ENCODE measurements at places on chromosomes 1 and 21.
A peak's percentile ranks its signal among the peaks of the same experiment; 100 is the strongest.

DNA sequence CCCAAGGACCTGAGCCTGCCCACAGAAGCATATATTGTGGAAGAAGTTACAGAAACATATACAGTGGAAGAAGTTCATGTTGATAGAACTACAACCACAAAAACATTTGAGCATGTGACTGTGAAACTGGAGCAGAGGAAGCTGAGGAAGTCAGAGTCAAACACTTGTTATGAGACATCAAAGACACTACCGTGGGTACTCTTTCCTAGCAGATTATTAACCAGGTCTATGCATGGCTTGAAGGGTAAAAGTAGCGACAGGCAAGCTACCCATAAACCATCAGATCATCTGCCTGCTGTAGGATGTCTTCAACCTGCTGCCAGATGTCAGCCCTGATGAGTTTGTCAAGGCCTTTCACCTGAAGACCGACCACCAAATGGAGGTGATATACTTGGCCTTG lies 35.8 kb downstream of the IVNS1ABP start:
- DNase-seq: no peak

DNA sequence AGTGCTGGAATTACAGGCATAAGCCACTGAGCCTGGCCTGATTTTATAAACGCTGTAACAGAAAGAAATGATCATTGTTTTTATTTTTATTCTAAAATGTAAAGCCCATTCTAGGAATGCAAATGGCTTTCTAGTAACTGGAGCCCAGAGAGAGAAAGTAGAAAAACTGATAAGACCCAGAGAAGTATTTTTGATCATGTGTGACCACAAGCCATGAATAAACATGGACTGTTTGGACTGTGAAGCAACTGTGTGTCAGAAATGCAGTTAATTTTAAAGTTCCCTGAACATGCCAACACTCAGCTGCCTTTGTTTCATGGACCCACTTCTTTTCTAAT lies 39.7 kb downstream of the EIF2B3 start:
- no peak for DNase-seq

GRCh38 chr1:87089823-87090222 lies 175.4 kb downstream of the HS2ST1 start:
- no peak for DNase-seq

DNA sequence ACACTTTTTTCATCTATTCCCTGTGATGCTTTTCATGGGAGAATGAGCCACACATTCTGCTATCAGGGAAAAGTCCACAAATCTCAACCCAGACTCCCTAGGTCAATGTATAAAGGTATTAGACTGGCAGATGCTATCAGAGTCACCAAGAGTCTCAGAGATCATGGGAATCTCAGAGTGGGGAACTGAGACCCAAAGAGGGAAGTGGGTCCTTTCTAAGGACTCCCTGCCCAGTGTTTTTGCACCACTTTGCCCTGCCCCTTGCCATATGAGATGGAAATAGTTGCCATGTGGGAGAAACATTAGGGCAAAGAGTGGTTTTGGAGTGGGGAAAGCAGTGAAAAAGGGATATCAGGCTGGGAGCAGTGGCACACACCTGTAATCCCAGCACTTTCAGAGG lies 19.1 kb upstream of the AZIN2 start:
- no peak for DNase-seq

GRCh38 chr1:116988908-116989307 lies 12.7 kb upstream of the CD101 start:
- no peak for DNase-seq

- DNase-seq: no peak
Observed at GRCh38 chr1:103371234-103371633, 154.3 kb upstream of the RNPC3 start.

GRCh38 chr1:51264451-51264850 lies 28.4 kb downstream of the RNF11 start:
- DNase-seq: no peak

GRCh38 chr1:247054992-247055415 lies 23.6 kb downstream of the ZNF670 start:
- DNase-seq: no peak

DNA sequence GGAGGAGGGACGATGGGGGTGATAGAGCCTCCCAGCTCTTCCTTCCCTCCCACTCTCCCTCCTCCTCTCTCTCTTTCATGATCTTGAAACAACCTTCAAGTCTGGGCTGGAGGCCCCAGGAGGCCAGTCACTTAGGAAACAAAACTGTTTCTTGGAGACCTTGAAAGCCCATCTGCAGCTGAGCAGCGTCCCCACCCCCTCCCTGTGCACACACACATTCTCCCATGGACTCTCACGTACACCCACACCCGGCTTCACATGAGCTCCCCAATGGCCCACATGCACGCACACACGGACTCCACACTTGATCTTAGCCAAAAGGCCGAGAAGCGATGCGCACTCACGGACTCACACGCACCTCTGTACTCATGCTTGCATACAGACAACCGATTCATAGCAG lies 3.2 kb upstream of the ATP1A2 start:
- no peak for DNase-seq

GRCh38 chr1:112770724-112771123 lies 55.6 kb upstream of the PPM1J start:
- DNase-seq: no peak

DNA sequence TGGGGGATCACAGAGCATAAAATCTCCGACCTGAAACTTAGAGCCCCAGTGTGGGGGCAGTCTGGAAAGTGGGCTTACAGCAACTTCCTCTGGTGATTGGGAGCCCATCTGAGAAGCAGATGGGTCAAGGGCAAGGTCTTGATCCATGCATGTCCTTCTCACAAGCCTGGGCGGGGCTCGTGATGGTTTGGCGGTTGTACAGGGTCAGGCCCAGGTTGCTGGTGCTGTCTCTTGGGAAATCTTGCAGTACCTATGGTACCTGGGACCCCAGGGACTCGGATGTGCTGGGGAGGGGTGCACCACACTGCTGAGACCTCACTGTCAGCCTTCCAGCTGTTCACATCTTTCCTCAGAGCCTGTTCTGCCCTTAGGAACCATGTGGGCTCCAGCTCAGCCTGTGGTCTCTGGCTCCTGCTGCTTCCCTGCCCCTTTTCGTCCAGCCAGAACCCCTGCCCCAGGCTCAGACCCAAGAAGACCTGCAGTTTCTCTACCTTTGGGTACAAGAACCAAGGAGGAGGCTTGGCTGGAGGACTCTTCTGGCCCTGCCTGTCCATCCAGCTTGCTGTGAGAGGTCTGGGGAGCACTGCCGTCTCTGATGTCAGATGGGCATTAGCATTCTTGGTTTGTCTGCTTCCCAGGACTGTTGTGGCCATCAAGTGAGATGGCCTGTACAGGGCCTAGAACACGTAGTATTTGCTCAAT lies 24.5 kb downstream of the WNT4 start:
- no peak for DNase-seq

- DNase-seq: no peak
Observed at GRCh38 chr1:167171286-167171929, 49.3 kb upstream of the POU2F1 start.

DNA sequence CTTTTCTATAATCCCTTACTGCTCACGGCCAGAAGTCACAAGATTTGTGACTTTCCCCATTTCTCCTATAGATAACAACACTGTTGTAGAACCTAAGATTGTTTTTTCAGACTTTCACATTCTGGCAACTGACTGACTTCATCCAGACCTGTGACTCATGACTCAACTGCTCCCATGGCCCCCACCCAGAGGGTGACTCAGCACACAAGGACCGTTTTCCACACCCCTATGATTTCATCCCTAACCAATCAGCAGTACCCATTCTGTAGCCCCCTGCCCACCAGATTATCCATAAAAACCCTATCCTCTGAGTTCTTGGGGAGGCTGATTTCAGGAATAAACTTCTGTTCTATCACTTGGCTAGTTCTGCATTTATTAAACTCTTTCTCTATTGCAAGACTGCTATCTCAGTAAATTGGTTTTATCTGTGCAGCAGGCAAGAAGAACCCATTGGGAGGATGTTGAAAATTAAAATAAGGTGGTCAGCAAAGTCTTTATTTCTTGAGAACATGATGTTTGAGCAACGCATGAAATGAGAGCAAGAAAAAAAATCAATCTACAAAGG lies 79.7 kb downstream of the NGF start:
- DNase-seq: no peak

DNA sequence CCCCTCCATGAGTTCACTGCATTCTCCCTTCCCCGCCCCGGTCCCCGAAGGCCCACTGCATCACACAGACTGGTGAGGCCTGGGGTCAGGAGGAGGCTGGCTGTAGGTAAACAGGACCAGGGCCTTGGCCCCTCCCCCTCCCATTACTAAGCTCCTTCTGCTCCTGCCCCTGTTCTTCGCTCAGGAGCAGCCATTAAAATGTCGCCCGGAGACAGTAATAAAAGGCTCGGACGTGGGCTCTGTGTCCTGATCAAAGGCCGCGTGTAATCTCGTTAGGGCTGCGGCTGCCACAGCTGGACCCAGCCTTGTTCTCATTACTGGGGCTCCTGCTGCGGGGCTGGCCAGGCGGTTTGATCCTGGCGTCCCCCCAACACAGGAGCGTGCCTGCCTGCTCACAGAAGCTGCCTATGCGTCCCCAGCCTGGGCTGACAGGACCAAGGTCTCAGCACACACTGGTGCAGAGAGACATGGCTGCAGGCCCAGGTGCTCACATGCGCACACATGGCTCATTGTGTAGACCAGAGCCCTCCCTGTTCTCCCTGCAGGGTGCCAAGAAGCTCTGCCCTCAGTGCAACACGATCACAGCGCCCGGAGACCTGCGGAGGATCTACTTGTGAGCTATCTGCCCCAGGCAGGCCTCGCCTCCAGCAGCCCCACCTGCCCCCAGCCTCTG lies 24.0 kb downstream of the TMEM53 start:
- DNase-seq: peak; percentile 69

- DNase-seq: peak; percentile 85
Observed at GRCh38 chr1:33086384-33086850, 5.5 kb downstream of the AZIN2 start.

DNA sequence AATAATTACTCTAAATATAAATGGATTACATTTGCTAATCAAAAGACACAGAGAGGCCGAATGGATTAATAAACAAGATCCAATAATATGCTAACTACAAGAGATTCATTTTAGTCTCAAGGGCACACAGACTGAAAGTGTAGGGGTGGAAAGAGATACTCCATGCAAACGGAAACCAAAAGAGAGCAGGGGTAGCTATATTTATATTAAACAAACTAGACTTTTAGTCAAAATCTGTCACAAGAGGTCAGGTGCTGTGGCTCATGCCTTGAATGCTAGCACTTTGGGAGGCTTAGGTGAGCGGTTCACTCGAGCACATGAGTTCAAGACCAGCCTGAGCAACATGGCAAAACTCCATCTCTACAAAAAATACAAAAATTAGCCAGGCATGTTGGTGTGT lies 33.6 kb upstream of the DISP1 start:
- DNase-seq: no peak

DNA sequence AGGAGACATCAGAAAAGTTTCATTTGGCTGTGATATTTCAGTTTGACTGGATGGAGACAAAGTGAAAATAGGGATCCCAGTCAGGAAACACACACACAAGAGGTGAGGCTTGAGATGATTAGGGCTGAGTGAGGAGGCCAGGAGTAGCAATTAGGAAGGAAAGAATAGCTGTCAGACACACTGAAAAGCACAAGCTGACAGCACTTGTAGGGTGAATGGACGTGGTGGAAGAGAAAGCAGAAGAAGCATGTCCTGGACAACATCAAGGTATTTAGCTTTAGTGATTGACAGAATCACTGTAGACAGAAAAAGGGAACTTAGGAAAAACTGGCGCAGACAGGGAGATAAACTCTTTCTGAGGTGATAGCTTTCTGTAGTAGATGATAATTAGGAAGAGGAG lies 347.7 kb downstream of the TGFB2 start:
- DNase-seq: no peak

DNA sequence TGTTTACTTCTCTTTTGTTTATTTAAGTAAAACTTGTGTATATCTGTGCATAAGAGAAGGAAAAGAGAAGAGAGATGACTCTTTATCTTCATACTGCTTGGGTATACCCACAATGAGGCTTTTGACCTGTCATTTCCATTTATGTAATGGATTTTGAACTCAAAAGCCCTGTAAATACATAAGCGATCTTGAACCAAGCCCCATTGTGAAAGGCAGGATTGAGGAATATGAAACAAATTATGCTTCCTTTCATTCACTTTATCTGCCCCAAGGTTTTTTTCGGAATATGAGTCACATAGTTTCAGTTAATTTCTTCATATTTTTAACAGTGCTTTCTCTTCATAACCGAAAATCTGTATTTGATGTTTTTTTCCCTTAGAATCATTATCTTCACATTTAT lies 21.4 kb downstream of the CNST start:
- DNase-seq: no peak

DNA sequence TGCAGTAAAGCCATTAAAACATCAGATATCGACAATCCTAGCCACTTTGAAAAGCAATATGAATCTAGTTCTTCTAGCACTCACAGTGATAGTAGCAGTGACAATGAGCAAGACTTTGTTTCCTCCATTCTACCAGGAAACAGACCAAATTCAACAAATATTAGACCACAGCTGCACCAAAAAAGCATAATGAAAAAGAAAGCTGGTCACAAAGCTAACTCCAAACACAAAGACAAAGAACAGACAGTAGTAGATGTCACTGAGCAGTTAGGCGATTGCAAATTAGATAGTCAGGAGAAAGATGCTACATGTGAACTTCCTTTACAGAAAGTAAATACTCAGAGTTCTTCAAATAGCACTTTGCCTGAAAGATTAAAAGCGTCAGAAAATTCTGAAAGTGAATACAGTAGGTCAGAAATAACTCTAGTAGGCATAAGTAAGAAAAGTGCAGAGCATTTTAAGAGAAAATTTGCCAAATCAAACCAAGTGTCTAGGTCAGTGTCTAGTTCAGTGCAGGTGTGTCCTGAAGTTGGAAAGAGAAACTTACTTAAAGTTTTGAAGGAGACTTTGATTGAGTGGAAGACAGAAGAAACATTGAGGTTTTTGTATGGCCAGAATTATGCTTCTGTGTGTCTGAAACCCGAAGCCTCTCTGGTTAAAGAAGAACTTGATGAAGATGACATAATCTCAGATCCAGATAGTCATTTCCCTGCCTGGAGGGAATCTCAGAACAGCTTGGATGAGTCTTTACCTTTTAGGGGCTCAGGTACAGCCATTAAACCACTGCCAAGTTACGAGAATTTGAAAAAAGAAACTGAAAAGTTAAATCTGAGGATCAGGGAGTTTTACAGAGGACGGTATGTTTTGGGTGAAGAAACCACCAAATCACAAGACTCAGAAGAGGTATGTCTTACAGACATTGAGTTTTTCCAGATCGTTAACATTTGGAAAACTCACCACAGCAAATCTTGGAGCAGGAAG lies 24.9 kb downstream of the RPAP2 start:
- DNase-seq: no peak

GRCh38 chr1:208101661-208102431 lies 142.3 kb downstream of the PLXNA2 start:
- DNase-seq: peak; percentile 65

- peak; percentile 94 for DNase-seq
Observed at GRCh38 chr1:182143154-182143657, 81.7 kb upstream of the ZNF648 start.

DNA sequence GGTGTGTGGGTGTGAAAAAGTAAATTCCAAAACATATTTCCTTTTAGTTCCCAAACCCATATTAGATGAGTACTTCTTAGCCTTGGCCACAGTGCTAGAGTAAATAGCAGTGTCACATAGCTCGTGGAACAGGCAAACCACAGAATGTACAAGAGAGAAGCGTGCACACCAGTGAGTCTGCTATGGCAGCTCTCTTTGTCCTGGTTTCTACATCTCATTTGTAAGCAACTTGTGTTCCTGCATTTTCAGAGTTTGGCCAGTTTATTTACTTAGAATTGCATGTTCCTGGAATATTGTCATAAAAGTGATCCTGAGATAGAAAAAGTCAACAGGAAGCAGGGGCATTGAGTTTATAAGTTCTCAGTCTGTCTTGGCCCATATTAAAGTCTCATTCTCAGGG lies 142.1 kb downstream of the DHRS3 start:
- DNase-seq: no peak

- DNase-seq: no peak
Observed at GRCh38 chr1:201608635-201609395, 69.9 kb downstream of the NAV1 start.
